RPMI7951 (cell line): ENCODE measurements at places on chromosomes 5 and 9. TPM values are rescaled to one million over a fixed set of nuclear protein-coding genes. Genes with fewer than 3 reads are reported as not detected.

IFNA13 gene
- total RNA-seq, result not detected in 2 replicates

GRCh38 chr5:136155761-136156160, 23.1 kb downstream of the SMAD5 start:
- DNase-seq, result peak; percentile 4

- DNase-seq, result no peak
These were observed 303.2 kb downstream of the OSTF1 start for GRCh38 chr9:75391497-75391896.

TMEM161B gene
- 9.4 and 13.6 TPM in 2 replicates for total RNA-seq

TMEM174 gene
- not detected in 2 replicates for total RNA-seq

- DNase-seq, result no peak
These were observed 813.3 kb upstream of the CDH6 start for GRCh38 chr5:30380228-30380627.

DNA sequence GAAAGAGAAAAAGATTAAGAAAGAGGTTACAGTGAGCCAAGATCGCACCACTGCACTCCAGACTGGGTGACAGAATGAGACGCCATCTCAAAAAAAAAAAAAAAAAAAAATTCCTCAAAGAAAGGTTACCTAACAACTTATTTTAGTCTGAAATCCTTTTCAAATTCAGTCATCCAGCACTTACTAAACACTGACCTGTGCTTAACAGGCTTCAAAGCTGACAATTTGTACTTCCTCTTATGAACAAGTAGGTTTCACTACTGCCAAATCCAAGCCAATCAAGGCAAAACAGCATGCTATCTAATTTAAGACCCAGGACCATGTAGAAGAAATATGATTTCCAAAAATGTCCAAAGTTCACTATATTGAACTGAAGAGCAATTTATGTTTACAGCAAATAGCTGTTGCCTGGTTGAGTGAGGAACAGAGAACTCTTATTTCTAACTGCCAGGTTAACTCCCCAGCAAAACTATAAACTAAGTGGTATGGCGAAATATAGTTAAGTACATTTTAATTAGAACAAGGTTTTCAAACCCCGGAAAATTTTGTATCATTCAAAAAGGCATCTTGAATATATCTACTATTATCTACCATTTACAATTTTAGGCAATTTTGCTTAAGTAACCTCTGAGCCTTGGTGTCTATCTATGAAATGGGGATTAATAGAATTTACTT, 13.4 kb downstream of the PWWP2A start:
- DNase-seq, result no peak

DNA sequence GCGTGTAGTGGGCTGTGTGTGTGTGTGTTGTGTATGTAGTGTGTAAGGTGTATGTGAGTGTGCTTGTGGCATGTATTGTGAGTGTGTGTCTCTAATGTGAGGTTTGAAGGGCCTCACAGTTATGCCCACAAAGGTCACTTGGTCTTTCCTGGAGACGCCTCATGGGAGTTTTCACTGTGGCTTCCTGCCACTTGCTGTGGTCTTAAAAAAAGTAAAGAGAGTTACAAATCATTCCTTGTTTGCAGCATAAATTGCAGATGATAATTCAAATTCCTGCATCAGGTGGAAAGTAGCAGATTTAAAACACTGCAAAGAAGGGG, 72.6 kb downstream of the TENT4A start:
- no peak for DNase-seq

GRCh38 chr5:131640043-131640856, 5.2 kb upstream of the RAPGEF6 start:
- DNase-seq, result no peak

DNA sequence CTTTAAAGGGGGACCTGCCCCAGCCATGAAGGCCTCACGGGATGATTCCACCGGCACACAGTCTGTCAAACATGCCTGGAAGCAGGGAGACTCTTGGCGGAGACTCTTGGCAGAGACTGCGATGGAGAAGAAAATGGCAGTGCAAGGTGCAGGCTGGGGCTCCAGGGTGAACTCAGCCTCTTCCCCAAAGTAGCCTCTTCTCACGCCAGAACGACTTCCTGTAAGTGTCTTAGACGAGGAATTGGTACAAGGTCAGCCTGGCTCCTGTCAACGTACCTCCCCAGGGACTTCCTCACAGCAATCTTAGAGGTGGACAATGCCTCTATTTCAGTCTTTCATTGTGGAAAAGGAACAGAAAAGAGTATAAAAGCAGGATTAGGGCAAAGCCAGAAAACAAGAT, 109.3 kb downstream of the UGCG start:
- DNase-seq, result no peak

DNA sequence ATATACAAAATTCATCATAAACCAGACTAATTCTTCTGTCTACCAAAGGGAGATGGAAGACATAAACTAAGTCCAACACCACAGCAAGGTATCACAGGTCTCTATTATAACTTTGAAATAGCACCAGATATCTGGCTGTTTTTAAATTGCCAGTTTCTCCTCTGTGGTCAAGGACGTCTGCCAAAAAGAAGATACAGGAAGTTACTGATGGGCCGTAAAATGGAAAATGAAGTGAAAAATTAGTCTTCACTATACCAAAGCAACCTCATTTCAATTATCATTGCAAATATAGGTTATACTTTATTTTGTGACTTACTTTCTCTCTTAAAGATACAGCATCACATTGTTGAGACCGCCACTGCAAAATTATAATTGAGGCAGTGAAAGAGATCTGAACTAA, 225.5 kb downstream of the NDUFS4 start:
- no peak for DNase-seq

DNA sequence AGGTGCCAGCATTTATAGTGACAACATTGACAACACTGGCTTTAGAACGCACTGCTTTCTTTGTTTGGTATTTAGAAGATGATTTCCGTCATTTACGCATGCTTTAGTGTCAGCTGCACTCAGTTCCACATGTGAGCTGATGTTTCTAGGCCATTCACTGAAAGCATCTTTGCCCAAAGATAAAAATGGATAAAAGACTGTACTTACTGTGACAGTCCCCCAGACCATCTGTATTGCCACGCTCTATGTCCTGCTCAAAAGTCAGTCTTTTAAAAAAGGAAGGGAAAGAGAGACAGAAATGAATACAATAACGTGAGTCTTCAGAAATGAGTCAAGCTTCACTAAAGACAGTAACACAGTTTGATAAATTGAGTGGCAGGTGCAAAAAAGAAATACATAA, 99.3 kb downstream of the SEMA6A start:
- DNase-seq, result no peak

GRCh38 chr5:38883842-38884241, 38.0 kb downstream of the OSMR start:
- DNase-seq, result no peak
